ENCODE measurements at places on chromosomes 3 and 15.

DNA sequence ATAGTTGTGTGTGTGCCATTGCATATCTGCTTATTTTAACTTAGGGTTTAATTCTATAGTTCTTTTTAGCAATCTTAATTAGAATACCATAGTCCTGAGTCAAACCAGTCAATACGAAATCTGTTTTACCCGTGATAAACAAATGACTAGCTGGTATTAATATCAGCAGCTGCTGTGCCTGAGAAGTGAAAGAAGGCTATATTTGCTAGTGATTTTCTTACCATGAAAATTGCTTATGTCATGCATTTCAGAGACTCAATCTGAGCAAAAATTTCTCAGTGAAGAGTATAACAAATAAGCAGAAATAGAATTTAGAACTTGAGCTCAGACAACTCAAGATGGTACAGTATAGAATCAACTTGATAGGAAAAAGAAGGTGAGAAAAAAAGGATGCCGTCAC is 820.4 kb downstream of the NAALADL2 start:
- no peak for DNase-seq

GRCh38 chr15:98926236-98926635 is 81.4 kb downstream of the PGPEP1L start:
- DNase-seq, result no peak

GRCh38 chr3:78267235-78267634 is 1227.3 kb downstream of the ROBO2 start:
- DNase-seq, result no peak

GRCh38 chr3:61493339-61493738 is 68.0 kb upstream of the PTPRG start:
- DNase-seq, result no peak

DNA sequence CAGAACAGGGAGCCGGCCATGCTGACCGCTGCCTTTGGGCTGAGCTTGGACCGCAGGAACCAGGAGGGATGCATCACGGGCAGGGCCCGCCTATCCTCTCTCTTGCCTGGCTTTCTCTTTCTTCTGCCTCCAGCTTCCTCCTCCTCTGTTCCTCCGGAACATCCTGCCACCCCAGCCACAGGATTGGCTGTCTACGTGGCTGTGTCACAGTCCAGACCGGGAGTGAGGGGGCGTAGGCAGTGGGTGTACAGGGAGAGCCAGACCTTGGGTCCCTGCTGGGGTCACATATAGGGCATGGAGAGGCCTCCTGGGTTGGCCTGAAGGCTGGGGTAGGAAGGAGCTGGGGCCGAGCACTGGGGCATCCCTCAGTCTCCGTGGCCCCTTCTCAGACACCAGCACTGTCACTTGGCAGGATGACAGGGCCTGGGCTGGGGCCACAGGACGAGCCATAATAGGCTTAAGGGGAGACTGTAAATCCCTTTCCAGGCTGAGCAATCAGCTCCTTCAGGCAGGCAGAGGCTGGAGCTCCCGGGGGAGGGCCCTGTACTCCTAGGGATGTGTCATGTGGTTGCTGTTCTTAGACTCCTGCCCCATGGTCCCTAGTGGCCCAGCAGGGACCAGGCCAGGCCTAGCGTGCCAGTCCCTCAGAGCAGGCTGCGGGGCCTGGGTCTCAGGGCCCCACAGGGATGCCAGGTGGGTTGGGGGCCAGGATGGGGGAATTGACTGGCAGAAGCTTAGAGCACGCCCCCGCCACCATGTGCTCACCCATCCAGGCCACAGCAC is 25.4 kb downstream of the LINGO1 start:
- peak; percentile 100 for DNase-seq

DNA sequence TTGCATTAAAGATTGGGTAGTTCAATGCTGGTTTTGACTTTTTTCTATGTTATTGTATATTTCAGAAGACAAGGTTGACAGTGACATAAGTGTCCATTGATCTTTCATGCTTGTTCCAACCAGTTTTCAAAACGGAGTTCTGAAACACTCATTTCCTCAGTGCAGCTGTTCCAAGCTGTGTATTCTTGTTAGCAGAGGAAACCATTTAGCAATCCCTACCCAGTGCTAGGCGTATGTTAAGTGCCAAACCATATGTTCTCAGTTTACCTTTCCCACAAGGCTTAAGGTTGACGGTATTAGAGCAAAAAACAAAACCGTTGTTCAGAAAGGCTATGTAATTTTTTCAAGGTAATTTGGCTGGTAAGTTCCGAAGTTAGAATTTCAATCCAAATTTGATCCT is 9.1 kb downstream of the ATOSA start:
- peak; percentile 35 for DNase-seq

GRCh38 chr15:64233299-64233698 is 70.5 kb upstream of the PPIB start:
- no peak for DNase-seq

- DNase-seq, result no peak
Measured at GRCh38 chr3:155313300-155313699, 19.8 kb upstream of the STRIT1 start.

GRCh38 chr3:47746264-47746663 is 35.4 kb downstream of the SMARCC1 start:
- DNase-seq, result no peak

DNA sequence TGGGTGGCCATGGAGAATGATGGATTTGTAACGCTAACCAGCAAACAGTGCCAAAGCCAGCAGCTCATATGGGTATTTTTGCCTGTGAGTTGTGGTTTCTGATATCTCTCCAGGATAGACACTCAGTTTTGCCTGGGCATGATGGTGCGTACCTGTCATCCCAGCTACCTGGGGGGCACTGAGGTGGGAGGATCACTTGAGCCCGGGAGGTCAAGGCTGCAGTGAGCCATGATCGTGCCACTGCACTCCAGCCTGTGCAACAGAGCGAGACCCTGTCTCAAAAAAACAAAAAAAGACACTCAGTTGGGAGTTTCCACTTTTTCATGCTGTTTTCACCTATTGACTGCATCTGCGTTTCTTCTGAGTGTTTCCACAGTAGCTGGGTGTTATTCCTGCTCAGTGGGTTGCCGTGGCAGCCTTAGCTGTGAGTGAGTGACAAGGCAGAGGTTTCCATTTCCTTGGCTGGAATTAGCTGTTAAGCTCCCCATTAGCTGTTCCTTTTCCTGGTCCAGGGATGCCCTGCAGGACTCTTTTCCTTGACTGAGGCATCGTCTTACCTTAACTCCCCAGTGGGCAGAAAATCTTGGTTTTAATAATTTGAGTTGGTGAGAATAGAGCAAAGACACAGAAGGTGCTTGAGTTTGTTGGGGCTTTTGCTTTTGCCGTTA is 14.2 kb upstream of the RPP14 start:
- DNase-seq, result no peak

GRCh38 chr15:91294795-91295194 is 194.7 kb downstream of the SV2B start:
- no peak for DNase-seq

DNA sequence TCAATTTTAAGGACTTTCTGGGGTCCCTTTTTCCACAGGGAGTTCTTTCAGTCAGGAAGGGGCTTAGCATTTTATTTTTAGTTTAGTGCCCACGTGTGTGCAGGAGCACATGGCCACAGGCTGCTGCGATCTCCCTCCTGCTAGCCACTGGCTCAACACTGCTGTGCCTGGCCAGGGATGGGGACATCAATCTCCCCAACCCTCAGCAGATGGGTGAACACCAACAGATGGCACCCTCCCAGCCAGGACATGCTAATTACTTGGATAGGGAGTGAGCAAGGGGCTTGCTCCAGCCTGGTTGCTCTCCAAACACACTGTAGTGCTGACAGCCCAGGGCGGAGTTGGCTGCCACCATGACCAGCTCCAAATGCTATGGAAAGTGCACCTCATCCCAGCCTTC is 7.4 kb upstream of the RIOX2 start:
- DNase-seq, result peak; percentile 98

DNA sequence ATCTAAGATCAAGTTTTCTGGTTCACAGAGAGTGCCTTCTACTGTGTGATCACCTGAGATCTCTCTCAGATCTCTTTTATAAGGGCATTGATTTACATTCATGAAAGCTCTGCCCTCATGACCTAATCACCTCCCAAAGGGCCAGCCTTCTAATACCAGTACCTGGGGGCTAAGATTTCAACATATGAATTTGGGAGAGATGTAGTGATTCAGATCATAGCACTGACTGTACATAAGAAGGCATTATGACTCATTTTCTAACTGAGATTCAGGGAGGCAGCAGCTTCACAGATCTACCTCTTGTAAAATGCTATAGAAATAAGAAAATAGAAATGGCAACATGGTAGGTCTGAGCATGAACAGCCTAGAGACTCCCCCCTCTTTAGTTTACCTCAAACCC is 39.6 kb downstream of the VGLL3 start:
- no peak for DNase-seq

GRCh38 chr3:58693940-58694850 is 27.6 kb upstream of the FAM3D start:
- no peak for DNase-seq

- DNase-seq, result peak; percentile 5
Measured at GRCh38 chr3:46400000-46400734, 6.7 kb downstream of the CCR5AS start.

DNA sequence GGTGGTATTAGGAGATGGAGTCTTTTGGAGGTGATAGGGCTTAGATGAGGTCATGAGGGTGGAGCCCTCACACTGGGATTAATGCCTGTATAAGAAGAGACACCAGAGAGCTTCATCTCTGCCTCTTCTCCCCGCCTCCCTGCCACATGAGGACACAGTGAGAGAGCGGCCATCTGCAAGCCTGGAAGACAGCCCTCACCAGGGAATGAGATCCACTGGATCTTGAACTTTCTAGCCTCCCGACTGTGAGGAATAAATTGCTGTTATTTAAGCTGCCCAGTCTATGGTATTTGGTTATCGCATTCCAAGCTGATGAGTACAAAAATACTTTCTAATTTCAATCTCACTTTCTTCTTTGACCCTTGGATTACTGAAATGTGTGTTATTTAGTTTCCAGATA is 121.4 kb downstream of the OCA2 start:
- peak; percentile 30 for DNase-seq

DNA sequence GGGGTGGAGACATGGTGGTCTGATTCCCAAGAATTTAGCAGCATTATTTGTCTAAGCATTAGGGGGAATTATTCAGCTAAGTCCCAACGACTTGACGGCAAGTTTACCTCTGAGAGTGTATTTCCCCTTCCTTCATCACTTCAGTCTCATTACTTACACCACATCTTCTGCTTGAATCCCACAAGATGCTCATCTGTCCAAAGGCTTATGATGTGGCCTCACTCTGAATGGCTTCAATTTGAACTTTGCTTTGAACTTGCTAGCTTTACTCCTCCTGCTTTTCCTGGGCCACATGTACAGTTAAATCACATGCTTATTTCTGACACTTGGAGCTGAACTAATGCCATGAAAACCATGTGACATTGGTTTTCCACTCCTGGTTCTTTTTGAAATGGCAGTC is 231.3 kb upstream of the SATB1 start:
- DNase-seq, result no peak

DNA sequence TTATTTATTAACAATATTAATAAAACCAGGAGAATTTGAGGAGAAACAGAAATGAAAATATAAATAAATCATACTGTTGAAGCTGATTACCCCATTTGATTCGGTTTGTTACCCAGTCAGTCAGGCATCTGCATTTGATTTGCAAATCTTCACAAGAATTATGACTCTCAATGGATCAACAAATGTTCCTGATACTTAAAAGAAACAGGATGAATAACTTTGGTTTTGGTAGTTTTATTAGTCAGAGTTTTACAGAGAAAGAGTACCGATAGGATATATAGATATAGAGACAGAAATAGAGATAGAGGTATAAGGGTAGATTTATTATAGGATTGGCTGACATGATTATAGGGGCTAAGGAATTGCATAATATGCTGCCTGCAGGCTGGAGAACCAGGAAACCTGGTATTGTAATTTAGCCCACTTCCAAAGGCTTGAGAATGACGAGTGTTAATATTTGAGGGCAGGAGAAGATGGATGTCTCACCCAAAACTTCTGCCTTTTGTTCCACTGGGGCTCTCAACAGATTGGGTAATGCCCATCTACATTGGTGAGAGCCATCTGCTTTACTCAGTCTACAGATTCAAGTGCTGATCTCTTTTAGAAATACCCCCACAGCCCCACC is 241.6 kb upstream of the COL8A1 start:
- no peak for DNase-seq

Measured in NCI-H82 (cell line).